Stimulated activated CD8-positive, alpha-beta memory T cell treated with anti-CD3 and anti-CD28 coated beads, Interleukin-7, amount 100 ng/mL, for 24 hours (primary cell): ENCODE measurements at places on chromosomes 3 and 15.

DNA sequence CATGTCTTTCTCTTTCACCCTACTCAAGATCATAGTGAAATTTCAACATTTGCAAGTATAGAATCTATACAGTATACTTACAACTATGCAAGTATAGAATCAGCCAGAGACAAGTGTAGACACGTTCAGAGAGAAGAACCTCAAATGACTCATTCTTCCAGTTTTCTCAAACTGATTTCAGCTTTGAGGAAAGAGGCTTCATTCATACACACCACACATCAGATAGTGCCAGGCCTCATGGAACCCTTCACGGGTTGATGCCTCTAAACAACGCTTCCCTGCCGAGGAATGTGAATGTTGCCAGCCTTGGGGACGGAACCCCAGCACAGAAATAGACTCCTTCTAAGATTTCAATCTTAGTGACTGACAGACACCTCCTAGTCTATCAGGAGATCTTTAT lies 135.7 kb downstream of the FOXP1 start:
- no peak for DNase-seq

- DNase-seq = no peak
These were observed 85.2 kb upstream of the CHL1 start for GRCh38 chr3:111143-112069.

GRCh38 chr15:40660686-40661085 lies 34.3 kb upstream of the RAD51 start:
- DNase-seq = no peak

DNA sequence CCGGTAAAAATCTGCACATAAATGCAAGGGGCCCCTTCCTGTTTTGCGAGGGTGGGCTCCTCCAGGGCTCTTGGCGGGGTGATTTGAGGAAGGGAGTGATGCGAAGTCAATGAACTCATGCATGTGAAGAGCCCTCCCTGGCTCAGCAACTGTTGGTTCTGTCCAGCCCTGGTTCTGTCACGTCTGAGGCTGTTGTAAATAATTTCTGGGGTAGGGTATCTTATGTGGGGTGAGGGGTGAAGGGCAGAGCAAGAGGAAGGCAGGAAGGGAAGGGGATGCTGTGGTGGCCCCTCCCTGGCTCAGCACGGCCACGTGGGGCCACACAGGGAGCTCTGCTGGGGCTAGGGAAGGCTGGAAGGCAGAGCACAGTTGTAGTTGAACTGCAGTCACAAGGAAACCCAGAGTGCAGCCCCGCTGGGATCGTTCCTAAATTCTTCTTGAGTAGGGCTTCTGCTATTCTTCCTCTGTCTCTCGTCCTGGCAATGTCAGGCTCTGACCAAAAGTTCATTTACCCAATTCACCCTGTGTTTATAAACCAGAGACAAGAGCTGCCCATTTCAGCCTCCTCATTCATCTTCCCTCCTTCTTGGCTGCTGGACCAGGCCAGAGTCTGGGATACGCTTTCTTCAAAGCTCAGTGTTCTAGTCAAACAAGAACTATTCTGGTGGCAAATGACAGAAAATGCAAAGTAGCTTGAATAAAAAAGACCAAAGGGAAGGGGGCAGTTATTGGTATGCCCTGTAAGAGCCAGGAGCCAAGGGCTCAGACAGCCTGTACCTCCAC lies 14.8 kb upstream of the TOPBP1 start:
- DNase-seq = no peak

DNA sequence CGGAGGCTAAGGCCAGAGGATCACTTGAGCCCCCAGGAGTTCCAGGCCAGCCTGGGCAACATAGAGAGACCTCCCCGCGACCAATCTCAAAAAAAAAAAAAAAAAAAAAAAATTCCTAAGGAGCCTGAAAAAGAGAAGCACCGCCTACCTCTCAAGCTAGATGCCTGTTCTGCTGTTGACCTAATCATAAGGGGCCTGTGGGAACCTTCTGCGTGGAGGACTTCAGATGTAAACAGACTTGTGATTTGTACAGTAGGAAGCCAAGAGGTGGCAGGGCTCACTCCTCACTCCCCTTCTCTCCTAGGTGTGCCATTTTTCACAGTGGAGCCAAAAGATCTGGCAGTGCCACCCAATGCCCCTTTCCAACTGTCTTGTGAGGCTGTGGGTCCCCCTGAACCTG lies 3.2 kb downstream of the TYRO3 start:
- DNase-seq = no peak

- DNase-seq = no peak
These were observed 92.3 kb upstream of the IQSEC1 start for GRCh38 chr3:13165576-13165975.

- no peak for DNase-seq
These were observed 24.1 kb downstream of the CFAP91 start for GRCh38 chr3:119726909-119727308.

GRCh38 chr15:89998141-89998661 lies 2.9 kb upstream of the ZNF710 start:
- DNase-seq = no peak

GRCh38 chr3:93855401-93855800 lies 118.3 kb downstream of the PROS1 start:
- no peak for DNase-seq

- DNase-seq = no peak
These were observed 232.2 kb downstream of the KLF13 start for GRCh38 chr15:31558840-31559239.

- DNase-seq = no peak
These were observed 237.1 kb downstream of the RYR3 start for GRCh38 chr15:33547876-33548275.

DNA sequence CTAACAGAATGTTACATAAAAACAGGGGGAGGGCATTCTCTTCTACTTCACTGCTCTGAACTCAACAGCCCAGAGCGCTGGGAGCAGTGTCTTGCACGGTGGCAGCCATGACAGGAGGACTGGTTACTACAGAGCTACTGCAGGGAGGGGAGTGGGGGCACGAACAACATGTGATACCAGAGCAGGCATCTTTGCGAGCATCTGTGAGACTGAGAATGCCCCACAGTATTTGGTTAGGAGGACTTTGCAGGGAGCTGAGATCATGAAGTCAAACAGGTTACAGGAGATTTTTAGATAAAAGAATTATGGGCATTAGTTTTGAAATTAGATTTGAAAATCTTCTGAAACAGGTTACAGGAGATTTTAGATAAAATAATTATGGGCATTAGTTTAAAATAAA lies 58.8 kb upstream of the GOLGA8B start:
- no peak for DNase-seq

- no peak for DNase-seq
These were observed 332.3 kb upstream of the EPHA3 start for GRCh38 chr3:88775026-88775690.

GRCh38 chr3:135897715-135898114 lies 67.8 kb upstream of the PPP2R3A start:
- no peak for DNase-seq

DNA sequence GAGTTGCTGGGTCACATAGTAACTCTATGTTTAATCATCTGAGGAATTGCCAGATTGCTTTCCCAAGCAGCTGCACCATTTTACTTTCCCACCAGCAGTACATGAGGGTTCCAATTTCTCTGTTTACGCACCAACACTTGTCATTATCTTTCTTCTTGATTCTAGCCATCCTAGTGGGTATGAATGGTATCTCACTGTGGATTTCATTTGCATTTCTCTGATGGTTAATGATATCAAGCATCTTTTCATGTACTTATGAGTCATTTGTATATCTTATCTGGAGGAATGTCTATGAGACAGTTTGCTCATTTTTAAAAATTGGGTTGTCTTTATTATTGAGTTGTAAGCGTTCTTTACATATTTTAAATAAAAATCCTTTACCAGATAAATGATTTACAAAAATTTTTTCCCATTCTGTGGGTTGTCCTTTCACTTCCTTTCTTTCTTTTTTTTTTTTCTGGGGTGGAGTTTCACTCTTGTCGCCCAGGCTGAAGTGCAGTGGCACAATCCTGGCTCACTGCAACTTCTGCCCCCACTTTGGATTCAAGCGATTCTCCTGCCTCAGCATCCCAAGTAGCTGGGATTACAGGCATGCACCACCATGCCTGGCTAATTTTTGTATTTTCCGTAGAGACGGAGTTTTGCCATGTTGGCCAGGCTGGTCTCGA lies 8.9 kb upstream of the SGO1 start:
- DNase-seq = no peak

- DNase-seq = no peak
These were observed 5.8 kb upstream of the DUT start for GRCh38 chr15:48325400-48325799.

DNA sequence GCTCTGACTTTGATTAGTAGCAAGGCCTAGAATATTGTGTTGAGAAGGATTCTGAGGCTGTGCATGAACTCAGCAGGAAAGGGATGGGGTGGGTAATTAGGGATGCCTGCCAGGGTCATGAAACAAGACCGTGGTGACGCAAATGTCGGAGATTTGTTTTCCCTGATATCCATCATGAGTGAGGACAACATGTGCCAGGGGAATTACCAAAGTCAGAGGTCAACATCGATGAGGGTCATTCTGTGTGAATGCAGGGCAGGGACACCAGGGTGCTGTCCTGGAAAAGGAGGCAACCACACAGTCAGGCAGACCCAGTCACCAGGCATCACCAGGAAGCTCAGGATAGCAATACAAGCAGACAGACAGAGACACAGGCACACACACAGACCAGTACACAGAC lies 52.2 kb downstream of the SLCO2A1 start:
- DNase-seq = no peak

- peak; percentile 22 for DNase-seq
These were observed 25.5 kb upstream of the SNRPA1 start for GRCh38 chr15:101320501-101321052.

GRCh38 chr3:126616931-126617330 lies 38.0 kb downstream of the TXNRD3 start:
- DNase-seq = no peak

GRCh38 chr3:95711789-95712188 lies 1102.6 kb upstream of the EPHA6 start:
- no peak for DNase-seq

GRCh38 chr3:29936054-29936453 lies 655.2 kb downstream of the RBMS3 start:
- no peak for DNase-seq

- no peak for DNase-seq
These were observed 34.2 kb upstream of the RAP2B start for GRCh38 chr3:153127788-153128187.

GRCh38 chr15:52317022-52317421 lies 21.4 kb upstream of the MYO5C start:
- DNase-seq = no peak

- no peak for DNase-seq
These were observed 142.0 kb downstream of the ADAMTS17 start for GRCh38 chr15:100199711-100200286.

DNA sequence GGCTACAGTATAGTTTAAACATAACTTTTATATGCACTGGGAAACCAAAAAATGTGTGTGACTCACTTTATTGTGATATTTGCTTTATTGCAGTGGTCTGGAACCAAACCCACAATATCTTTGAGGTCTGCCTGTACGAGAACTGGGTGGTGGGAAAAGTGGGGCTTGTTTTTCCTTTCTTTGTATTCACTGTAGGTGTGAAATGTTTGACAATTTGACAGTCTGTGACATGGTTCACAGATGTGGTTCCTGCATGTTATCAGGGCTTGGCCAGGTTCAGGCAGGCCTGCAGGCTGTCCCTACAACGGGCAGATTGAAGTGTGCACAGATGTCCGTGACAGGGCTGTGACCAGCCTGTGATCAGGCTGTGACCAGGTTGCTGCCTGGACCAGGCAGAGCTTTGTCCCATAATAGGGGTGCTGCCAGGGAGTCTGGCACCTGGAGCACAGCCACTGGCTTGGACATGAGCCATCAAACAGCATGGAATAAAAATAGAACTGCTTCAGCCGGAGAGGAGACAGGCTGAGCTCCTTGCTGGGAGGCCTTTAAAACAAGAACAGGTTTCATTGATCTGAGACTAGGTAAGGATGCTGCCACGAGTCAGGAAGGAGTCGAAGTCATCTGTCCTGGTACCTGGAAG lies 61.0 kb downstream of the KLF13 start:
- DNase-seq = no peak

DNA sequence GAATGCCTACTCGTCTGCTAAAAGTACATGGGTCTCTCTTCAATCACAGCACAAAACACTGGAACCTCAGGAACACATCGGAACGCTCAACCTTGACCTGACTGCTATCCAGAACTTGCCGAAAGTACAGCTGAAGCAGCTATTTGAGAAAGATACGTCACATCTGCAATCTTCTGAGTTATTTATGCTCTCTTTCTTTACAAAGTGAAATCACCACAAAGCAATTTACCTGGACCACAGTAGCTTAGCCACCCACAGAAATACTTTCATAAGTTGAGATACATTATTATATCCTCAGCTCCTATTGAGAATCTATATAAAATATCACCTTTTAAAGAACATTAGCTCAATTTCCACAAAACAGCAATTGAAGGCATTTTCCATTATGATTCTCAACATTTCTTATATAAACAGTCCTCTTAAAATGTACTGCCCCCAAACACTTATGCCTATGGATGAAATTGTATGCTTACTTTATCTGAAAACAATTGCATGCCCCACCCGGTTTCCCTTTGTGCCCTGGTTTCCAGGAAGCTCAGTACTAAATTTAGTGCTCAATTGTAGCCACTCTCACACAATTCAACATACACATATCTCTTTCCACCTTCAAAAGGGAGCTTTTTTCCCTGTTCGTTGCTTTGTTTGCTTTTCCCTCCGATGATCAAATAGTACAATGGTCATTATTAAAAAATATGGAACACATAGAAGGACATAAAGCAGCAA lies 31.8 kb downstream of the HEG1 start:
- DNase-seq = no peak

- DNase-seq = no peak
These were observed 124.3 kb downstream of the SNRK start for GRCh38 chr3:43410592-43410991.

DNA sequence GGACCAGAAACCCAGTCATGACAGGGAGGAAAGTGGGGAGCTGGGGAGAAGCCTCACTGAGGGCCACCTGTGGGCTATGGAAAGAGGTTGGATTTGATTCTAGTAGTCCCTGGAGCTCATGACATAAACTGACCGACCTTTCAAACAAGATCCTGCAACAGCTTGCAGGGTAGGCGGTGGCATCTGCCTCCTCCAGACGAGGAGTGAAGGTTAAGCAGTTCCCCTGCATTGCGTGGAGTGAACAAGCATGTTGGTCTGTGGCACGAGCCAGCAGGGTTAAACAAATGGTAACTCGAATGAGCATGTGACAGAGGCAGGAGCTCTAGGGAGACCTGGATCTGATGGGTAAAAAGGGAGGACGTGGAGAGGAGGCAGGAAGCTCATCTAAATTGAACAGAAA lies 12.7 kb downstream of the TGM4 start:
- DNase-seq = no peak

DNA sequence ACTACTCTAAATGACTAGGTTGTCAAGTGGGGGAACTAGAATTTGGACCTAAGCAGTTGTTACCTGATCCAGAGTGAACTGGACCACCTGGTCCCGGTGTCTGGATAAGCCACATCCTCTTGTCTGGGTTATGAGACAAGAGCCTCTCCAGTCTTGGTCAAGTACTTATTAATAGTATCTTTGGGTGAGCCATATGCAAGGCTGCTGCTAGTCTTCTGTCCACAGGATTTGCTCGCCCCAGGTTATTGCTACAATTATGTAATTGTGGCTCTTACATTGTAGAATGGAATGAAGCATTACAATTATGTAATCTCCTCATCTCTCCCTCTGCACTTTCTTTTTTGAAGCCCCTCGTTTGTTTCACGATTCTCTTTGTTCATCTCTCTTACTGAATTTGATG lies 24.0 kb upstream of the AGBL1 start:
- no peak for DNase-seq

GRCh38 chr15:51579012-51579411 lies 43.6 kb downstream of the DMXL2 start:
- no peak for DNase-seq

- no peak for DNase-seq
These were observed 109.5 kb upstream of the LIPC start for GRCh38 chr15:58322253-58322652.
